ENCODE measurements at places on chromosomes 1 and 21. TPM values are rescaled to one million over a fixed set of nuclear protein-coding genes. Genes with fewer than 3 reads are reported as not detected.
A peak's percentile ranks its signal among the peaks of the same experiment; 100 is the strongest.

GRCh38 chr1:174892016-174892415, 107.7 kb upstream of the CACYBP start:
- no peak overlapping the region for H3K4me3 ChIP-seq
- H3K4me1 ChIP-seq = peaks cover under 1% of the 10 kb centered on the region
- no peak for DNase-seq
- H3K27me3 ChIP-seq = no peaks in the 10 kb centered on the region

DNA sequence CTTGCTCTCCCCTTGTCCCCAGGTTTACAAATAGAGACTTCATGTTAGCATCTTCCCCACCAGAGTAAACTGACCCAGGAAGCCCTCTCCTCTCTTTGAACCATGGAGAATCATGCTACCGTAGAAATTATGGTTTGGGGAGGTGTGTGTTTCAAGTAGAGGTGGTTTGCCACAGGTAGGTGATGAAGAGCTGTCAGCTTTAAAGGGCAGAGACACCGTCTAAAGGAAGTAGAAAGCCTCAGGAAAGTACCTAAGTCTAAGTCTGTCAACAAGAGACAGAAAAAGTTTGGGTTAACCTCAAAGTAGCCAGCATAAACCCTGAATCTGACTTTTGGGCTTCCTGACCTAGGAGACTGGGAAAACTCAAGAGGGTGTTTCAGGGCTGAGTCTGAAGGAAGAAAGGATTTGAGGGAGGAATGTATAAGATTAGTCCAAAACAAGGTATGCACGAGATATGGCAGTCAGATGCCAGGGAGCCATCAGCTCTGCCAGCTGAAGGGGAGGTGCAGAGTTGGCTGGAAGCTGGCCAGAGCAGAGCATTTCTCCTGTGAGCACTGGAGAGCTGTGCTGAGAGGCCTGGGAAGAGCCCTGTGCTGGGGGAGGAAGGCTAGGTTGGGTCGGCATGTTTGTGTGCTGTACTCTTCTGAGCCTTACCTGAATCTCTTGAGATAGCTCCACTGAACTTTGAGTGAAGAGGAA, 14.3 kb downstream of the ADAMTSL4 start:
- no peaks in the 10 kb centered on the region for H3K27me3 ChIP-seq
- peaks cover 42% of the 10 kb centered on the region for H3K4me1 ChIP-seq
- peak overlapping the region; percentile 98 for H3K27ac ChIP-seq
- no peak overlapping the region for H3K4me3 ChIP-seq

RBP7 gene
- total RNA-seq = 0.96 TPM

FBXO2 gene
- 0.56 TPM for total RNA-seq

DNA sequence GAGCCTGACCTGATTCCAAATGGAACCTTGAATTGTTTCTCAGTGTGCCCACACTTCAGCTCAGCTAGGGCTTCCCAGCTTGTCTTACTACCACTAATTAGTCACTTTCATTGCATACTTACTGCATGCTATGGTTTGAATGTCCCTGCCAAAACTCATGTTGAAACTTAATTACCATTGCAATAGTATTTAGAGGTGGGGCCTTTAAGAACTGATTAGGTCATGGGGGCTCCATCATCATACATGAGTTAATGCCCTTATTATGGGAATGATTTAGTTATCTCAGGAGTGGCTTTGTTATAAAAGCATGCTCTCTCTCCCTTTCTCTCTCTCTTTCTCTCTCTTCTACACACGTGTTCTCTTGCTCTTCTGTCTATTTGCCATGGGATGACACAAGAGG, 68.3 kb downstream of the NENF start:
- no peak overlapping the region for H3K4me3 ChIP-seq
- H3K27me3 ChIP-seq = peaks cover 11% of the 10 kb centered on the region
- DNase-seq = no peak
- peaks cover 11% of the 10 kb centered on the region for H3K4me1 ChIP-seq

KCNAB2 gene
- total RNA-seq = 2.2 TPM

Data from neural progenitor cell (in vitro differentiated cells).